Bone marrow (tissue), 2 donors: ENCODE measurements at places on chromosomes 1 and 21.

- no peak for DNase-seq
These were observed 62.4 kb downstream of the SPATA46 start for GRCh38 chr1:162314206-162314605.

DNA sequence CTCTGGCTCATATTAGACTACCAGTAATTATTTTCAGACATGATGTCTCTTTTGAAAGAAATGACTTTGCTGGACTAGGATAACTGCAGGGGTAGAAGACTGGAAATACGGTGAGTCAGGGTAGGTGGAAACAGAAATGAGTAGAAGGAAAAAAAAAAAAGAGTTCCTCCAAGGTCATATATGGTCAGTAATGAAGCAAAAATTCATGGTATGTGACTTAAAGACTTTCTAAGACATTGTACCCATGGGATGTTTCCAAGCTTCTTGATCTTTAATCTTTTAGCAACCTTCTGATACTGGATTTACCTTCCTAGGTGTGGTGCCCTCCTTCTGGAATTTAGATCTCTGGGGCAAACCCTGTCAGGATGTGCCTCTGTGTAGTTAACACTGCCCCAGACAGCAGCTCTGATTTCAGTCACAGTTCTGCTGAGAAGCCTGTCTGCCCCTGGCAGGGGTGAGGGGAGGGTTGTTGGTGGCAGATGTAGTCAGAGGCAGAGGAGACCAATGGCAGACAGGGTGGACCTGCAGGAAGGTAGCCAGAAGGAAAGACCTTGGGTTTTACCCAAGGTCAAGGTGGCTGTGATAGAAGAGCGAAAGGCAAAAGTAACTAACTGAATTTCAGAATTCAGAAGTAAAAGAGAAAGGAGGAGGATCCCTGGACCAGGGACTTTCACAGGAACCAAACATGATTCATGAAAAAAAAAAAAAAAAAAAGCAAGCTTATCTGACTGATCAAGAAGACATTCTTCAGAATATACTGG is 44.1 kb upstream of the BCL10 start:
- no peak for DNase-seq

- no peak for DNase-seq
These were observed 6.7 kb downstream of the SLC19A1 start for GRCh38 chr21:45535341-45536081.

GRCh38 chr1:53982034-53982762 is 35.8 kb downstream of the LDLRAD1 start:
- DNase-seq = no peak

- DNase-seq = no peak
These were observed 17.7 kb downstream of the IVL start for GRCh38 chr1:152926091-152926490.
